ENCODE measurements at places on chromosomes 2 and 18.

DNA sequence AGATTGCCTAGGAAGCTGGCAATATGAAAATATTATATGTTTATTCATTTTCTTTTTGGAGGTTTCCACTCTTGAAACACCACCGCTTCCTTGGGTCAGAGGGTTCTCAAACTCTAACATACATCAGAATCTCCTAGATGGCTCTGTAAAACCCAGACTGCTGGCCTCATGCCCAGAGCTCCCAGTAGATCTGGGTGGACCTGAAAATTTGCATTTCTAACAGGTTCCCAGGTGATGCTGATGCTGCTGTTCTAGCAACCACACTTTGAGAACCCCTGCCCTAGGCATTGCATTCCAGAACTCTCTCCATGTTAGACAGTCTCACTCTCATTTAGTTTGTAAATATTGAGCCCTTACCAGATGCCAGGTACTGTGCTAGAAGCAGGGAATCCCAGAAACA lies 139.4 kb downstream of the FAM210A start:
- no peak for DNase-seq

DNA sequence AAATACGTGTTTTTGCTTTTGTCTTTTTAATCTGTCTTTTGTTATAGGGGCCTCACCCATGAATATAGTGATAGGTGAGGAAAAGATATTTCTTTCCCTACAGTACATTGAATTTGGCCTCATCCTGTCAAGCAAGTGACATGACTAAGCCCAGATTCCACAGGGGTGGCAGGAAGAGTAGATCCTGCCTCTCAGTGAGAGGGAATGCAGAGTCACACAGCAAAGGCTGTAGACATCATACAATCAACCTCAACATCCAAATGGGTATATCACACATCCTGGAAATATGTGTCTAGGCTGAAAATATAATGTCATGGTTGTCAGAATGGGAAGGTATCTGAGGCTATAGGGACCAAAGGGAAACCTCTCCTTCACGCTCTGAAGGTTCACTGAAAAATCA lies 269.6 kb downstream of the CDH20 start:
- DNase-seq = no peak

GRCh38 chr18:77205769-77206168 lies 43.9 kb upstream of the GALR1 start:
- DNase-seq = peak; percentile 40

DNA sequence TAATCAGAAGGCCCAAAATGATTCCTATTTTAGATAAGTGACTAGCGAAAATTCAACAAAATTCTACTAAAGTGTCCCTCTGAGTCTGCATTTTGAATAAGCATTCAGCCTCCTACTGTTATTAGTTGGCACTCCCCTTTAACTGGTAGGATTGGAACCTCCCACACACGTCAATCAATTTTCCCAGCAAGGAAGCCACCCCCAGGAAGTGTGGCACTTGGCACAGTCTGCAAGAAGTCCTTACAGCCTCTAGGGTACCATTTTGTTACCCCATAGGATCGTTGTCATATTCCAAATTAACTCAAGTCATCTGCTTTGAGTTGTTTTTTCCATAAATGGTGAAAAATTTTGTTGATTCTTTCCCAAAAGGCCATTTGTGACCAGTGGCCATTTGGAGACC lies 33.8 kb upstream of the POU3F3 start:
- no peak for DNase-seq

- DNase-seq = no peak
Observed at GRCh38 chr18:69636529-69637301, 236.0 kb downstream of the DOK6 start.
